ENCODE measurements at places on chromosomes 5 and 9. TPM values are rescaled to one million over a fixed set of nuclear protein-coding genes. Genes with fewer than 3 reads are reported as not detected.

The GADD45G gene
- 0.64 TPM for total RNA-seq

The CRAT gene
- 34.2 TPM for total RNA-seq

The SPINK13 gene
- not detected for total RNA-seq

The PCDHGB4 gene
- total RNA-seq = 6.5 TPM

The ANKRD55 gene
- total RNA-seq = 2.1 TPM

The EGFL7 gene
- 1,043 TPM for total RNA-seq

The THBS4 gene
- not detected for total RNA-seq

DNA sequence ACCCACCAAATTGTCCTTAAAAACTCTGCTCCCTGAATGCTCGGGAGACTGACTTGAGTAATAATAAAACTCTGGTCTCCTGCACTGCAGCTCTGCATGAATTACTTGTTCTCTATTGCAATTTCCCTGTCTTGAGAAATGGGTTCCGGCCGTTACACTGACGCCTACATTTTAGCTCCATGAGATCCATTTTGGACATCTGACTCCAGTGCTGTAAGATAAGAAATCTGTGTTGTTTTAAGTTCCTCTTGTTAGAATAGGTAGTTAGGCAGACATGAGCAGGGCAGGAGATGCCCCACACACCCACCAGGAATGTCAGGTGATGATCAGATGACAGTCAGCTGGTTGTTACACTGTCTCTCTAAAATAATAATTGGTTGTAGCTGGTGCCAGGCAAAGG lies 125.8 kb upstream of the SHB start:
- DNase-seq = no peak

DNA sequence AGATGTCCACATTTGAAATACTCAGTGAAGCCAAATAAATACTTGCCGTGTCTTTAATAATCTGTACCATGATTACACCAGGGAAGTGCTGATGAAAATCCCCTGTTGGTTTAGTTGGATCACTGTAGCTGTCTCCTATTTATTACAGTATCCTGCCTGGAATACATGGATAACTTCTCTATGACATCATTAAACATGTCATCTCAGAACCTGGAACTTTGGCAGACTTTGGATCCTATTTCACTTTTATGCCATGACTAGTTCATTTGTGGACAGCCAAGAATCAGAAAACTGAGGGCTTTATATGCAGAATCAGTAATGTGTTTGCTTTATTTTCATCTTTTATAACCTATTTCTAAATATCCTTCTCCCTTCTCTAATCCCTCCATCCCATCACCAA lies at the start of gene TXNDC8:
Gene TXNDC8, minus strand, starts transcription at position 137 of the 400 bp plus-strand sequence.
- peak; percentile 19 for DNase-seq

DNA sequence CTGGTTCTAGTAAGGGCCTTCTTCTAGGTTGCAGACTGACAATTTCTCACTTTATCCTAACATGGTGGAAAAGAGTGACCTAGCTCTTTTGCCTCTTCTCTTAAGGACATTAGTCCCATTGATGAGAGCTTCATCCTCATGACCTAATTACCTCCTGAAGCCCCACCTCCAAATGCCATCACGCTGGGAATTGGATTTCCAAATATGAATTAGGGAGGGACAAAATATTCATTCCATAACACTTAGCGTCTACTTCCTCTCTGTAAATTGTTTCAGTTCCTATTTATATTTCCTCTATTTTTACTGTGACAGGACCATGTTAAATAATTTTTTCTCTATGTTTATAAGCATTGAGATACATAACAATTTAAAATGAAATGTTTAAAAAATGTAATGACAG lies 408.8 kb downstream of the CDH10 start:
- DNase-seq = no peak

GRCh38 chr9:114016629-114017423 lies 61.3 kb downstream of the AMBP start:
- DNase-seq = no peak

DNA sequence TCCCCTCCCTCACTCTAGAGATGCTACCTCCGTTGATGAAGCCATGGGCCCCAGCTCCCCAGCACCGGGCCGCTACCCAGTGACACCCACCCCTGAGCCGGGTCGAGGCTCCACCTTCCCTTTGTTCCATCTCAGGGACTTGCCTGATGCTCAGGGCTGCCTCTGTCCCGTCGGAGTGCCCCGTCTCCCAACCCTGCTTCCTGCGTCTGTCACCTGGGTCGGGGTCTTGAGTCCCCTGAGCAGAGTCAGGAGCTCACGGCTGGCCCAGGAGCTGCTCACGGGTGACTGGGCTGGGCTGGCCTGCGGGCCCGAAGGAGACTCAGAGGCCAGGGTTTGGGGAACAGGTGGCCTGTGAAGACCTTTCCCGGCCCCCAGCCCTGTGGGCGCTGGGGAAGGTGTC lies 85.3 kb downstream of the KCNT1 start:
- no peak for DNase-seq

DNA sequence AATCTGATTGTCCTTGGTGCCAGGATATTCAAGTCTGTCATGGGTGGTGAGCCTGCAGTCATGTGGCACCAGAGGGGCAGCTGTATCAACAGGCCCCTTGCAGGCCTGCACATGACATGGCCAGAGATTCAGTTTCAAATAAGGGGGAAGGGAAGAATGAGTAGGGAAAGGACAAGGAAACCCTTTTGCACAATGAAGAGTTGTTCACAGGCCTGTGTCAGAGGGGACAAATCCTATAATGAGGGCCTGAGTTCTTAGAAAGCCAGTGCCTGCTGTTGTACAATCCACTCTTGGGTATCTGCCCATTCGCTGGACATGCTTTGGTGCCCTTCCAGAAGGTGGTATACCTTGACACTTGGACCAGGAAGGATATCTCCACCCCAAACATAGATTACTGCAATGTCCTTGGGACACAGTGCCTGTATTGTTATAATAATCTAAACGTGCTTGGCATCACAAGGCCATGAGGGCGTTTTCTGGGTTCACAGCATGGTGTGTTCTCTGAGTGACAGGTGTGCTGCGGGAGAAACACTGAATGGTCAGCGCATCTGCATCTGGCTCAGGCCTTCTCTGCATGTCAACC lies 1.9 kb upstream of the TMEM171 start:
- no peak for DNase-seq

- DNase-seq = no peak
Measured at GRCh38 chr9:129716091-129716490, 36.8 kb downstream of the PTGES start.

DNA sequence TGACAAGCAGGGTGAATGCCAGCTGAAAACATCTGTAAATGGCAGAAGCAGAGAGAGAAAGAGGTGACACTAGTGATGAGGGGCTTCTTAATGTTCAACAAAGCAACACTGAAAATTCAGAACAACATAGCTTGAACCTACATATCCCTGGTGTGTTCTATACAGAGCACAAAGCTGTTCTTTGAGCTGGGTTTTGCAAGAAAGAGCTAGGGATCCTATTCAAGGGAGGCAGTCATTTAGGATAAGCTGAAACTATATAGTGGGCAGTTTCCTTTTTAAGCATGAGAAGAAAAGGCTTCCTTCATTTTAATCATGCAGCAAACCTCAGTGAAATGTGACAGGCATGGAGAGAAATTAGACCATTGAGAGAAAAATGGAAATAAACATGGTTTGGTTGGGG lies 45.6 kb upstream of the RAI14 start:
- no peak for DNase-seq

DNA sequence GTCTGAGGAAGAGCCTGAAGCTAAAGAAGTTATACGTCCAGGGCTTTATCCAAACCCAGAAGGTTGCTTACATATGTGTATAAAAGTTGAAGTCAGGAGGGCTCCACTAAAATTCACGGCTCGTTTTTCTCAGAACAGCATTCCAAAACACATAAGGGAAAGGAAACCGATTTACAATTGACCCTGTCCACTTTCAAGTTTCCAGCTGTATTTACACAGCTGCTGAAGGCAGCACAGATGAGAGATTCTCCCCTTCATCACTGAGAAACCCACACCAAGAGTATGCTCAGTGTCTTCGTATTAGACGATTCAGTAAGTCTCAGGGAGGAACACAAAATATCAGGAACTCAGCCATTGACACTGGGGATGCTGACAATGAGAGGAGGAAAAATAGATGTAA lies 5.9 kb upstream of the NREP start:
- peak; percentile 68 for DNase-seq

- no peak for DNase-seq
Measured at GRCh38 chr9:108996643-108997042, 16.7 kb downstream of the CTNNAL1 start.

GRCh38 chr9:125391704-125392103 lies 130.1 kb downstream of the GAPVD1 start:
- DNase-seq = no peak

DNA sequence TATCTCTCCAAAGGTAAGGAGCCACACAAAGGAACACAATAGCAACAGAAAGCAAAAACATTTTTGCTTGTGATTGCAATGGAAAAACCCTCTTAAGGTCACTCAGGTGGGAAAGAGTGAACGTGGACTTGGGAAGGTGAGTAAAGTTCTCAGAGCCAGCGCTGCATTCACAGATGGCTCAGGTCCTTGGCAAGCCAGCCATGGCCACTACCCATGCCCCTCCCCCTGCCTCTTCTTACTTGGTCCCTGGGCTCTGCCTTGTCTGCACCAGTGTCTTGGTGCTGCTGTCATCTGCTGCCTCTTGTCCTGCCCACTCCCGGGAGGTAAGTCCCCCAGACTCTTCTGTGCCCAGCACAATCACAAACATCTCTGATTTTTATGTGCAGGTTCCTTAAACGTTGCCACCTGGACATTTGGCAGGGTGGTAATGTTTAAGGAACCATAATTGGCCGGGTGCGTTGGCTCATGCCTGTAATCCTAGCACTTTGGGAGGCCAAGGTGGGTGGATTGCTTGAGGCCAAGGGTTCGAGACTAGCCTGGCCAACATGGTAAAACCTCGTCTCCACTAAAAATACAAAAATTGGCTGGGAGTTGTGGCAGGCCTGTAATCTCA lies 74.6 kb downstream of the FEM1C start:
- DNase-seq = no peak

DNA sequence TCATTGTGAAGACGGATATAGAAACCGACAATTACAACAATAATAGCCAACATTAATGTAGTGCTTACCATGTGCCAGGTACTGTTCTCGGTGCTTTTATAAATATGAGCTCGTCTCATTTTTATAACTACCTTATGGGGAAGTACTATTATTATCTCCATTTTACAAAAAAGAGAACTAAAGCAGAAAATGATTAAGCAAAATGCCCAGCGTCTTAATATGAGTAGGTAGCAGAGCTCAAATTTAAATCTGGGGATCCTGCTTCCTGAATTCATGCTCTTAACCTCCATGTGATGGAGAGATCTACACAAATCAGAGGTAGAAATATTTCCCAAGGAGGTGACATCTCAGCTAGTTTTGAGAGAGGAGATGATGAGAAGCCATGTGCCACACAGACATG lies 256.9 kb downstream of the TRIM32 start:
- DNase-seq = no peak

GRCh38 chr9:127121628-127122175 lies 733 bp downstream of the ANGPTL2 start:
- no peak for DNase-seq

- DNase-seq = no peak
Measured at GRCh38 chr5:146828385-146828784, 50.2 kb downstream of the PPP2R2B start.

GRCh38 chr5:177113566-177114424 lies 19.8 kb upstream of the NSD1 start:
- peak; percentile 78 for DNase-seq

DNA sequence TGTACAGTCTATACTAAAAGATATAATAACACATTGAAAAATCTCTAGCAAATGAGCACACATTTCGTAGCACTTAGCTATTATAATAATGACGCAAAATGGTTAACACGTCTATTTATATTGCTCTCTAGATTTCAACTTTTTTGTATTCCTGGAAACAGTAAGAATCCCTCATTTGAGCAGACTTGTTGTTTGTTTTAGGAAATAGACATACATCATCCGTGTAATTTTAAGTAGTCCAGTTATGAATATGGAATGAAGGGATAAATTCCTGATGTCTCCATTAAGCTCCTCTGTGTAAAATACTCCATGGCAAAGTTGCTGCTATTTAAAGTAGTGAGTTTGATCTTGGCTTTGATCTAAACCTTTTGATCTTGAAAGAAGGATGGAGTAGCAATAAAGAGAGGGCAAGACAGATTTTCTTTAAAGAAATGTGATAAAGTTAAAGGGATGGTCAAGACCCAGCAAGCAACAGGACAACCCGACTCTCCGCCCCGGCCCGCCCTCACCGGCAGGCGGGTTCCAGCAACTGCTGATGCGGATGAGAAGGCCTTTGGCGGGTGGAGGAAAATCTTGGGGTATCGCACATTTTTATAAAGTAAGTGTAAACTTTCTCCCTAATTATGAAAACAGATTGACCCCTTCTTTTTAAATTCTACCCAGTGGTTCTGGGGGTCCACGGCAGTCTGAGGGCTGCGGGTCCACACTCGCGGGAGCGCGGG lies 277.4 kb downstream of the AOPEP start:
- DNase-seq = peak; percentile 73

DNA sequence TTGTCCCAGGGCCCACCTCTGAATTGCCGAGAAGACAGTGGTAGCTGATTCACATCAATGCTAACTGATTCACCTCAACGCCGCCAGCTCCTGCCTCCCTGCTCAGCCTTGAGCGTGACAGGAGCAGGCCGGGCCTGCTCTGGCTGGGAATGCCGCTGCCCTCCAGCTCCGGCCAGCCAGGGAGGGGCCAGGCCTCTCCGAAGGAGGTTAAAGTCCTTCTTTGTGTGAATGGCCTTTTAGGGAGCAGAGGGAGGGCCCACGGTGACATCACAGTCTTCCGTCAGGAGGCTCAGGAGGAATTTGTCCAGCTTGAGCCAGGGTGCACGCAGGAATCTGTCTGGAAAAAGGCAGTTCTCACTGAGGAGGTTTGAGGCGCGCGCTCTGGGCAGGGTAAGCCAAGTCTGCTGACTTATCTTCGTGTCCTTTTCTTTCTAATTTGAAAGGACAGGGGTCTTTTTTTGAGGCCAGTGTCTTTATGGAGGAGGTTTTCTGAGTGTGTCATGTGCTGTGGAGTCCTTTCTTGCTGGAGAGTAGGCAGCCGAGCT lies 82.7 kb downstream of the C9orf152 start:
- peak; percentile 81 for DNase-seq

DNA sequence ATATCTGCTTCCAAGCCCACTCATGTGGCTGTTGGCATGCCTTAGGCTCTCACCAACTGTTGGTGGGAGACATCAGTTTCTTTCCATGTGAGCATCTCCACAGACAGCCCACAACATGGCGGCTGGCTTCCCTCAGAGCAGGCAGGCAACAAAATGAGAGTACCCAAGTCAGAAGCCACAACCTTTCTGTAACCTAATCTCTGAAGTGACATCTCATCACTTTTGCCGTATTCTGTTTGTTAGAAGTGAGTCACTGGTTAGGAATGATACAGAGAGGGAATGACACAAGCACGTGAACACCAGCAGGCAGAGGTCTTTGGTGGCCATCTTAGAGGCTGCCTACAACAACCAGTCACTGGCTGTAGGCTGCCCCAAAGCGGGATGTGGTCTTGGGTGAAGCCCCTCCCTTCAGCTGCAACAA lies 88.6 kb upstream of the RASGRF2 start:
- DNase-seq = no peak

- DNase-seq = no peak
Measured at GRCh38 chr5:180116077-180116999, 44.8 kb upstream of the RNF130 start.

DNA sequence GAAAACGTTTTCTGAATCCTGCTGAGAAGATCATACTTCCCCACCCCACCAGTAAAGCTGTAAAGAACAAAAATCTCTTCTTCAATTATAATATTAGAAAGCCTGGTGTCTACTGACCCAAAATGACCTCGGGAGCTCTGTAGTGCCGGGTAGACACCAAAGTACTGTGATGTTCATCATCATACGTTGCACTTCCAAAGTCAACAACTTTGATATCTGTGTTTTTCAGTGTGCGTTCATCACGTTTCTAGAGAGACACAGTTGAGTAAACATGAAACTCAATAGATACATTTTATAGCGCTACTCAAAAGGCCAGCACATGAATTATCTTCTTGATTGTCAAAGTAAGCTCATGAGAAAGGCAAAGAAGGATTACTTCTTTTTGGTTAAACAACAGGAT lies 14.6 kb downstream of the CLK4 start:
- no peak for DNase-seq

Data from endothelial cell of umbilical vein (primary cell).